Lung (tissue), 17 donors: ENCODE measurements at places on chromosomes 7 and 10. TPM values are rescaled to one million over a fixed set of nuclear protein-coding genes. Genes with fewer than 3 reads are reported as not detected.

The TMEM176B gene
- 54.8 TPM for polyA plus RNA-seq

The SMKR1 gene
- polyA plus RNA-seq, result 1.7 TPM

The SLC25A40 gene
- 6.4 TPM for polyA plus RNA-seq

The RPEL1 gene
- not detected for polyA plus RNA-seq

The PAPSS2 gene
- polyA plus RNA-seq, result 62.1 TPM

The CABCOCO1 gene
- 11.5 TPM for polyA plus RNA-seq

The PIK3CG gene
- polyA plus RNA-seq, result 0.61 TPM

The RINT1 gene
- polyA plus RNA-seq, result 8.4 TPM

The PNLIP gene
- polyA plus RNA-seq, result 0.14 TPM
